Heart right ventricle (tissue), 16 donors: ENCODE measurements at places on chromosomes 3 and 15. TPM values are rescaled to one million over a fixed set of nuclear protein-coding genes. Genes with fewer than 3 reads are reported as not detected.
A peak's percentile ranks its signal among the peaks of the same experiment; 100 is the strongest.

DNA sequence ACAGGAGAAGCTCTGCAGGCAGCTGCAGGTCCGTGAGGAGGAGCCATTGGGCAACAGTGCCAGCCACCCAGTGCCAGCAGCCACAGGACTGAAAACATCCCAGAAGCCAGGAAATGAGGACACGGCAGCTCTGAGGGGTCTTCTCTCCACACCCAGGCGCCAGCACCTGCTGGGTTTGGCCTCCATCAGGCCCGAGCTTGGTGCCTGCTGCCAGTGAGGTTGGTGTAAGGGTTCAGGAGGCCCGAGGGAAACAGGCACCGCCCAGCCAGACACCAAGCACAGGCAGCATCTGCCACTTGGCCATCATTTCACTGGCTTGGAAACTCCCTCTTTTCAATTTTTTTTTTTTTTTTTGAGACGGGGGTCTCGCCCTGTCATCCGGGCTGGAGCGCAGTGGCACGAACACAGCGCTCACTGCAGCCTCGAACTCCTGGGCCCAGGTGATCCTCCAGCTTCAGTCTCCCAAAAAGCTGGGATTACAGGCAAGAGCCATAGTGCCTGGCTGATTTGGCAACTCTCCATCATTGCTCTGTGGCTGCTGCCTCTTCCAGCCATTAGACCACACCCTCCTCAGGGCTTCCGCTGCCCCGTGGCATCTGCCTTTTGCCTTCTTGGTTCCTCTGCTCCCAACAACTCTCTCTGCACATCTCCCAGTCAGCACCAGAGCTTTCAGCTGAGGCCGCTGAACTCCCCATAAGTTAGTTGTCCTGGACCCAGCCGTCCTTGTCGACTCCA, 1.5 kb upstream of the ITIH3 start:
- no peak for DNase-seq

DNA sequence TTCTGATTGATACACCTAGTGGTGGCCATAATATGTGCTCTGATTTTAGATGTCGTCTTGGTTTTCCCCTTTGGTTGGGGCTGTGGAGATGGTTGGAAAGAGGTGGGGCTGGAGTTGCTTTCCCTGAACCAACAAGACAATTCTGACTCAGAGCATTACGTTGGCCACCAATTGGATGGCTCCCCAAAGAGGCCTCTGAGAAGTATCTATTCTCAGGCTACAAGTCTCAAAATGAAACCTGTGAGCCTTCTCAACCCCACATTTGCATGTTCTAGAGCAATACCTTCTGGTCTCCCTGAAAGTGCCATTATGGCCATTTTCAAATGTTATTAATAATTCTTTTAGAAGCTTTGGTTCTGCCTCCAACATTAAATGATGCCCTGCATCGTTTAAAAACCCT, 188.4 kb upstream of the WNT5A start:
- DNase-seq, result no peak

- no peak for DNase-seq
These were observed 886.9 kb downstream of the TUSC7 start for GRCh38 chr3:117596503-117596902.

Gene MRAS
- polyA plus RNA-seq, result 78.6 TPM

- DNase-seq, result no peak
These were observed 408 bp downstream of the WDR82 start for GRCh38 chr3:52277972-52278509.

DNA sequence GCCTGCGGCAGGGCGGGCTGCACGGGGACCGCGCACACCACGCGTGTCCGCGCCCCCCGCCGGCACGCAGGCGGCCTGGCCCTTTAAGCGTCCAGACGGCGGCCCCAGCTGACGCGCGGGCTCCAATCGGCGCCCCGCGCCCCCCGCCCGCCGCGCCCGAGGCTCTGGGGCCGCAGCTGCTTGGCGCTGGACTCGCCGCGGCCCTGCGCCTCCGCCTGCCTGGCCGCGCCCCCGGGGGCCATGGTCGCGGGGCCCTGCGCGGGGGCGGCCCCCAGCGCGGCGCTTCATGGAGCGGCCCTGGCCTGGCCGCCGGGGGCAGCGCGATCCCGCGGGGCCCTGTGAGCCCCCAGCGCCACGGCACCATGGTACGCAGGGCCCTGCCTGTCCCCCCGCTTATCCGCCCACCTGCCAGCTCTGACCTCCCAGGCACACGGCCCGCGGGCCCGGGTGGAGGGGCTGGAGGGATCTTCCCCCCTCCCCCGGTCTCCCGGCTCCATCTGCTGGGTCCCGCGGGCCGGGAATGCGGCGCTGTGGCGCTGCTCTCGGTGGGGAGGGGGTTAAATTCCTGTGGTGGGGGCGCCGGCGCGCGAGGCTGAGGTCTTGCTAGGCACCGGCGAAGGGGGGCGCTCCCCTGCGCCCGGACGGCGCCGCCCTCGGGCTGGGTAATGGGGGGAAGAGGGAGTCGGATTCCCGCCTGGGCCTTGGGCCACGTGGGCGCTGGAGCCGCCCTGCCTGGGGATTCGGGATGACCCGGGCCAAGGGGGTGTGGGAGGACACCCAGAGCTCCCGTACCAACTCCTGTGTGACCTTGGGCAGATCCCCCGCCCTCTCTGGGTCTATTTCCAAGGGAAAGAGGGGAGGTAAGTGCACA, 1.1 kb downstream of the ZBTB47 start:
- DNase-seq, result peak; percentile 56

Gene CD200
- 1.3 TPM for polyA plus RNA-seq
